ENCODE measurements at places on chromosomes 7 and 10. TPM values are rescaled to one million over a fixed set of nuclear protein-coding genes. Genes with fewer than 3 reads are reported as not detected.

GRCh38 chr10:118569241-118569881 is 26.1 kb downstream of the PRLHR start:
- no peak for DNase-seq

DNA sequence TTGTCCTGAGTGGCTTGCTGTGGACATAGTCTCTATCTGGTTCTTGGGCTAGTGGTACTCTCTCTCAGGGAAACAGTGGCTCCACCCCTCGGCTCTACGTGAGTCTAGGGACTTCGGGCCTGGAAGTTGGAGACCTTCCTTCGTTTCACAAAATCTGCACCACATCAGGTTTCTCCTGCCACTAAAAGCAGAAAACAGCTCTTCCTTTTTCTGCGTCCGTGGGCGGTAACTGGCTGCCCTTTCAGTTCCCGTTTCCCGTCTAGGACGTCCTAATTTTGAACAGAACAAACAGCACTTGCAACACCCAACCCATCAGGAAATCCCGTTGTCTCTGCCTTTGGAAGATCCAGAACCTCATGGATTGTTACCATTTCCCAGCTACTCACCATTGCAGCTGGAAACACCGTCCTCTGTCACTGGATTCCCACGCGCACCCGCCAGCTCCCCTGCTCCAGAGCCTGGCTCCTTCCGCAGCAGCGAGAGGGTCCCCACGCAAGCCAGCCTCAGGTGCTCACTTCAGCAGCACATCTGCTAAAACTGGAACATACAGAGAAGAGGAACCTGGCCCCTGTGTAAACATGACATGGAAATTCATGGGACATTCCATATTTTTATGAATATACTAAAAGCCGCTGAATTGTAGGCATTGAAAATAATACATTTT is 311.4 kb upstream of the AKR1E2 start:
- peak; percentile 85 for DNase-seq

DNA sequence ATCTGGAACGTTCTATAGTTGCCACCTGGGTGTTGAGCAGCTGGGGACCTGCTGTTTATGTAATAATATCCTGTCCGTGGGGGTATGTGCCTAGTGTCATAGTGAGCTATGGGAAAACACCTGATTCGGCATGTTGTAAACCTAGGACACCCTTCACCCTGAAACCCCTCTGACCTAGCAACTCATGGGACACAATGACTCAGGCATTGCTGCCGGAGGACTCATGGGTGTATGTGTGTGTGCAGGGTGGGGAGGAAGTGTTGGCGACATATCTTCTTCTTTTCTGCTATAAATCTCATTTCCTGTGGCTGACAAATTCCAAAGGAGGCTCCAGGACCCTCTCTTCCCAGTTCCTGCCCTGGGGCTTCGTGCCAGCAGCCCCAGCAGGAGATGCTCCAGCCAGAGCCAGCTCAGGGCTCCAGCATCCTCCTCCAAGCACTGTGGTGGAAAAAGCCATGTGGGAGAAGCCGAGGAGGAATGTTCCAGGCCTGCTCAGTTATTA is 77.0 kb upstream of the PODXL start:
- peak; percentile 52 for DNase-seq

DNA sequence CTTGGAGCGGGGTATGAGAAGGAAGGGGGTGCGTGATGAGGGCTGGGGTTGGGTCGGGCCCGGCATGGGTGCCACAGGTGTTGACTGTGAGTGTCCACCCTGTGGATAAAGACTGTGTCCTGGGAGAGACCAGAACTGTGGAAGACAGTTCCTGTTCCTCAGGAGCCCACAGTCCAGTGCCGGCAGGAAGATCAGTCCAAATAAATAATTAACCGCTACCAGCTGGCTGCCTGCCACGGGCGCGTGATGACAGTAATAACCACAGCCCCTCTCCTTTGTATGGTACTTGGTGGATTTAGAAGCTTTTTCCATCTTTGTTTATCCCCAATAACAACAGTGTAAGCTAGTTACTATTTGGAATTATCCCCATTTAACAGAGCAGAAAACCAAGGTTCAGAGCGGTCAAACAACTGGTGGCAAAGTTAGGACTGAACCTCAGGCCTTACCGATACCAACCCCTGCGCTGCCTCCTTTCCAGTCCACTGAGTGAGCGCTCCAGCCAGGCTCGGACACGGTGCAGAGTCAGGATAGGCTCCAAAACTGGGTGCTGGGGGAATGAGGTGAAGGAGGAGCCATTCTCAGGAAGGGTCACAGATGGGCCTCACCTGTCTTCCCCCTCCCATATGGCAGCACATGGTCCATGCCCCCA is 5.1 kb downstream of the ZMIZ1 start:
- DNase-seq = peak; percentile 80

The BNIP3 gene
- total RNA-seq = 73.2 TPM

Data from right cardiac atrium (tissue), 5 donors.